Naive B cell (primary cell): ENCODE measurements at places on chromosomes 16 and 17. TPM values are rescaled to one million over a fixed set of nuclear protein-coding genes. Genes with fewer than 3 reads are reported as not detected.

Gene CD300H
- not detected for polyA plus RNA-seq

Gene PPM1D
- polyA plus RNA-seq, result 21.4 TPM

Gene CA10
- polyA plus RNA-seq, result not detected

Gene SEZ6L2
- not detected for polyA plus RNA-seq

Gene DUXB
- polyA plus RNA-seq, result not detected

Gene EXOC3L1
- not detected for polyA plus RNA-seq

Gene AURKB
- polyA plus RNA-seq, result not detected

Gene AOC2
- polyA plus RNA-seq, result not detected

Gene TMEM235
- polyA plus RNA-seq, result not detected

Gene IL34
- not detected for polyA plus RNA-seq

Gene BRIP1
- polyA plus RNA-seq, result 0.29 TPM

Gene TACO1
- polyA plus RNA-seq, result 19.1 TPM

Gene NOD2
- polyA plus RNA-seq, result 0.25 TPM

Gene TEKT3
- not detected for polyA plus RNA-seq

Gene PRAC1
- polyA plus RNA-seq, result not detected

Gene BCO1
- polyA plus RNA-seq, result not detected

Gene PRSS27
- not detected for polyA plus RNA-seq

Gene SMTNL2
- polyA plus RNA-seq, result not detected
